ENCODE measurements at places on chromosomes 7 and 10. TPM values are rescaled to one million over a fixed set of nuclear protein-coding genes. Genes with fewer than 3 reads are reported as not detected.

The PRKCQ gene
- total RNA-seq, result 0.97 TPM

DNA sequence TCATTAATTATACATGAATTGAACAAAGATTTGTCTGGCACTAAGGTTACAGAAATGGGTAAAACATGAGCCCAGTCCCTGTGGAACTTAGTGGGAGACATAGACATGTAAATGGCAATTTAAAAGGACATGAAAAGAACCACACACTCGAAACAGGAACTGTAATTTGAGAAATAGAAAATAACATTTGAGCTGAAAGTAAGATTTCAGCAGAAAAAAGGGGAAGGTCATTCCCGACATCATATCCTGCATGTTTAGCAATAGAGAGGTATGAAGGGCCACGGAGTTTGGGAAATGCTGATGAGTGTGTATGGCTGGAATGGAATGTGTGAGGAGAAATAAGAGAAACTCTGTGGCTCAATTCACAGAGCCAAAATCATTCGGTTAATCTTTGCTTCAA lies 175.4 kb upstream of the AHR start:
- peak; percentile 34 for DNase-seq

The ADRB1 gene
- total RNA-seq, result 4.5 TPM

The NOS3 gene
- total RNA-seq, result 0.32 TPM

DNA sequence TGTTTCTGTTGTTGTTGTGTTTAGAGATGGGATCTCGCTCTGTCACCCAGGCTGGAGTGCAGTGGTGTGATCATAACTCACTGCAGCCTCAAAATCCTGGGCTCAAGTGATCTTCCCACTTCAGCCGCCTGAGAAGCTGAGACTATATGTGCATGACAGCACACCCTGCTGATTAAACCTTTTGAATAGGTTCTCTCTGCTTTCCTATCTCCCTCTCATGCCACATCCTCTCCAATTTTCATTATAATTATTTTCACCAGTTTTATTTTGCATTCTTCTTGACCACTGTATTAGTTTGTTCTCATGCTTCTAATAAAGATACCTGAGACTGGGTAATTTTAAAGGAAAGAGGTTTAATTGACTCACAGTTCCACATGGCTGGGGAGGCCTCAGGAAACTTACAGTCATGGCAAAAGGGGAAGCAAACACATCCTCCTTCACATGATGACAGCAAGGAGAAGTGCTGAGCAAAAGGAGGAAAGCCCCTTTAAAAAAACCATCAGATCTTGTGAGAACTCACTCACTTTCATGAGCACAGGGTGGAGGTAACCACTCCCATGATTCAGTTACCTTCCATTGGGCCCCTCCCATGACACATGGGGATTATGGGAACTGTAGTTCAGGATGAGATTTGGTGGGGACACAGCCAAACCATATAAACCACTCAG lies 12.9 kb downstream of the AGK start:
- DNase-seq, result peak; percentile 60

DNA sequence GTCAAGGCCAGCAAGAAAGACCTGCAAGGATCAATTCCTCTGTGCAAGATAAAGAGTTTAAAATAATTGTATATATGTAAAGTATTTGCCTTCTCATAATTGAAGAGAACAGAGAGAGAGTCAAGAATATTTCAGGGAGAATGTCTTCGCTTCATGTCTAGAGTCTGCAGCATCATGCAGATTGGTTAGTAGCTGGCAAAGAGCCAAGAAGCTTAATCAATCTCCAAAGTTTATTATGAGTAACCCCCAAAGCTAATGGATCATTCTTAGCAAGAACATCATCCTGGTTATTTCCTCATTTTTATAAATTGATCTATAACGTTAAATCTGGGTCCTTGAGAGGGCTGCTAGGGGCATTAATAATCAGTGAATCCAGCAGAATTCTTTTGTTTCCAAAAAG lies 38.9 kb upstream of the CTBP2 start:
- DNase-seq, result no peak

- DNase-seq, result no peak
These were observed 23.6 kb upstream of the PDLIM1 start for GRCh38 chr10:95314192-95314918.

The POLR2J3 gene
- total RNA-seq, result 29.1 TPM

The PNLIPRP2 gene
- 0.53 TPM for total RNA-seq

Data from GM12878 (cell line).